ENCODE measurements at places on chromosomes 6 and 20.

- no peak for DNase-seq
Observed at GRCh38 chr6:113697632-113698410, 159.3 kb upstream of the MARCKS start.

DNA sequence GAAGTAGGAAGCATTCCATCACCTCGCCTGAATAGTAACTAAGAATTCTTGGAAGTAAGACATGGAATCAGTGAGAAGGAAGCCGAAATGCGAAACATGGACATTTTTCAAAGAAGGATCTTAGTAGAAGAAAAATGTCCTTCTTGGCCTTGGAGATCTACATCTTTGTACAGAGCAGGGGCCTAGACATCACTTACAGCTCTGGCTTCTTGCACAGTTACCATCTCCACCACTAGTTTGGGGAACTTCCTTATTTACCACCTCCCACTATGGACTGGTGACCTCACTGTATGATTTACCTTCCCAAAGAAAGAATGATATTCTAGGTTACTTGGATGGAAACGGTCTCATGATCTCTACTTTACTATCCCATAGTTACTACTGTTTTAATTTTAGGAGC is 15.7 kb downstream of the CASS4 start:
- no peak for DNase-seq

DNA sequence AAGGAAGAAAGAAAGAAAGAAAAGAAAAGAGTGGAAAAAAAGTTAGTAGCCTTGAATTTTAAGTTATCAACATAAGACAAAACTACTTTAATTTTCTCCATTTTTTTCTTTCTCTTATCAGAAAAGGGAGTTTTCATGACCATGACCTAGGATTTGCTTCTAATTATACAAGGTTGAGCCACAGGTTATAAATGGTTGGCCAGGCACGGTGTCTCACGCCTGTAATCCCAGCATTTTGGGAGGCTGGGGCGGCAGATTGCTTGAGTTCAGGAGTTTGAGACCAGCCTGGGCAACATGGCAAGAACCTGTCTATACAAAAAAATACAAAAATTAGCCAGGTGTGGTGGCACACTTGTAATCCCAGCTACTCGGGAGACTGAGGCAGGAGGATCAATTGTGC is 7.8 kb upstream of the MTRES1 start:
- no peak for DNase-seq

DNA sequence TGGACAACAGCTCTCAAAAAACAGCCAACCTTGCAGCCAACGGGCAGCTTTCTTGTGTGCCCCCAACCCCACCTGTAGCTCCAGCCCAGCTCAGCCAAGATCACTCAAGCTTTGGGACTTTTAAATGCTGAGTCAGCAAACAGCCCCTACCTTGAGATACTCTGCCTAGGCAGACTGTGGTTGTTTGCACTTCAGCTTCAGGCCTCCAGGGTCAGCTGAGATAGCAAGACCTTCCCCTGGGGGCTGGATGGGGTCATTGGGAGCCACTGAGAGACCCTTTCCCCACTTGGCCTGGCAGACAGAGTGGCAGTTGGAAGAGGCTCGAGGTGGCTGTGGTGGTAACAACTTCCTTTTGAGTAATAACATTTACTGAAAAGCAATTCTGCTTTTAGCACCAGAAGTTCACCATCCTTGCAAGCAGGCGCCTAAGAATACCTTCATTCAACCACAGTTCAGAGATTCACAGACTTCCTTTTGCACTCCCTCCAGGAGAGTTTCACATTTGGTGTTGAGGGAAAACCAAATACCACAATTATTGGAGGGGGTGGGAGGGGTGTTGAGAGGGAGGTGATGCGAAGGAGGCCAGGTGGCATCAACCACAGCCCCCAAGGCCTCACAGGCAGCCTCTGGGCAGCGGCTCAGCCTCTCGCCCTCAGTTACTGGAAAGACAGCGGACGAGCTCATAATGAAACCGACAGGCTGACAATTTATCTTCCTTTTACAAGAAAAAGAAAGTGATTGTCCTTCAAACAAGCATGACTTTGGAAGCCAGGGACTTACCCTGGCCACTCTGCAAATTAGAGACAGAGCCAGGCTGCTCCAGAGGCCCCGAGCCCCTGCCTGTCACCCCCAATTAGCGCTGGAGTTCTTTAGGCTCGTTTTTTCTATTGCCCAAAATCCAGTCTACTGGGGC is 148.1 kb downstream of the CEBPB start:
- DNase-seq, result peak; percentile 79

DNA sequence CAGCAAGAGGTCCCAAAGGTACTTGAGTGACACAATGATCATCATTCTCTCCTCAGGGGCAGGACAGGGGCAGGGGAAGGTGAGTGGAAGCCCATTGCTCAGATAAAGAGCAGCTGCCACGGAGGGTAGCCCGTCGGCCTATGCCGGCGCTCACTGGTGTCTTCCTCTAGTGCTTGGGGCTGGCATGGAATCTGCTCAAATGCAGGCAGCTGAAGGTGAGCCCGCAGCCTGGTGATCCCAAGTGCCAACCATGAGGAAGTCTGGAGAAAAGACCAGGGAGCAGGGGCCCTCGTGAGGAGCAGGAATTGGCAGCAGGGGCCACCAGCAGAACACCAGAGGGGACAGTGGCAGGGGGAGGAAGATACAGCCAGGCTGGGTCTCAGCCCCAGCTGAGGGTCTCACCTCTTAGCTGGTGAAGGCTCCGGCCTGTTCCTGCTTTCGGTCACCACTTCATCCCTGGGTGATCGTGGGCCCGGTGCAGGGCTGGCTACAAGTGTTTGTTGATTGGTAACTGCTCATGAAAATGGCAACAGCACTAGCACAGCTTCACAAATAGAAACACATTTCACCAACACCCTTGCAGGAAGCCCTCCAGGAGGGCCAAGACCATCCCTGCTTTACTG is 24.7 kb downstream of the RBCK1 start:
- DNase-seq, result no peak

DNA sequence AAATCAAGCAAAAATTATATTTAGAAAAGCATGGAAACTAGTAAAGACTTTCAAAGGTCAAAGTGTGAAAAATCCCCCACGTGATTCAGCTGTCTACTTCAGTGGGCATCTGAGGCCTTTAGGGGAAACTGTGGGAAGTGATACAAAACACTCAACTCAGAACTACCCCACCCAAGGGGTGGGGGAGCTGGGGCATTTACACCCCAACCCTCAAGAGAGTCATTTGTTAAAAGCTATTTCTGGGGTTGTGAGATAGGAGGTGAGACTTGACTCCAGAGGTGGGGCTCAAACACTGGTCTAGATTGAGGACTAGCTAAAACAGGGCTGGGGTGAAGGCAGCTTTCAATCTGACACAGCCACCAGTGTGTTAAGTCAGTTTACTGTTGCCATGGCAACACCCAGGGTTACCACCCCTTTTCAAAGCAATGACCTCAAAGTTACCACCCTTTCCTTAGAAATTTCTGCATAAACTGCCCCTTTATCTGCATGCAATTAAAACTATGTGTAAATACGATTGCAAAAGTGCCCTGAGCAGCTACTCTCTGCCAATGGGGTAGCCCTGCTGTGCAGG is 9.9 kb upstream of the GTSF1L start:
- no peak for DNase-seq

GRCh38 chr20:42567409-42567808 is 622.3 kb downstream of the PTPRT start:
- no peak for DNase-seq

- no peak for DNase-seq
Observed at GRCh38 chr20:2150660-2151059, 49.0 kb downstream of the STK35 start.

DNA sequence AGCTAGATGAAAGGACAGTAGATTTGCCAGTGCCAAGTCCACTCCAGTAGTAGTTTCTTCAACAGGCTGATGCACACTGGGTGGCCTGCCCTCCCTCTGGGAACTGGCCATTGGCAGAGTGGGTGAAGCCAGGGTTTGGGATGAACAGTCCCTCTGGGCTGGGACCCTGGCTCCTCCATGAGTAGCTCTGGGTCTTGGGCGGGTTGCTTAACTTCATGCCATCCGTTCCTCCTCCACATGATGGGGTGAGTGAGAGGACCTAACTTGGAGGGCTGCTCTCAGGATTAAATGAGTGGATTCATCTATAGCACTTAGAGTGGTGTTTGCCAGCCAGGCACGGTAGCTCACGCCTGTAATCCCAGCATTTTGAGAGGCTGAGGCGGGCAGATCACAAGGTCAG is 47.2 kb downstream of the PLAGL2 start:
- no peak for DNase-seq

- DNase-seq, result no peak
Observed at GRCh38 chr6:158680015-158680414, 30.2 kb downstream of the SYTL3 start.

- no peak for DNase-seq
Observed at GRCh38 chr6:150212778-150213177, 69.9 kb downstream of the PPP1R14C start.

DNA sequence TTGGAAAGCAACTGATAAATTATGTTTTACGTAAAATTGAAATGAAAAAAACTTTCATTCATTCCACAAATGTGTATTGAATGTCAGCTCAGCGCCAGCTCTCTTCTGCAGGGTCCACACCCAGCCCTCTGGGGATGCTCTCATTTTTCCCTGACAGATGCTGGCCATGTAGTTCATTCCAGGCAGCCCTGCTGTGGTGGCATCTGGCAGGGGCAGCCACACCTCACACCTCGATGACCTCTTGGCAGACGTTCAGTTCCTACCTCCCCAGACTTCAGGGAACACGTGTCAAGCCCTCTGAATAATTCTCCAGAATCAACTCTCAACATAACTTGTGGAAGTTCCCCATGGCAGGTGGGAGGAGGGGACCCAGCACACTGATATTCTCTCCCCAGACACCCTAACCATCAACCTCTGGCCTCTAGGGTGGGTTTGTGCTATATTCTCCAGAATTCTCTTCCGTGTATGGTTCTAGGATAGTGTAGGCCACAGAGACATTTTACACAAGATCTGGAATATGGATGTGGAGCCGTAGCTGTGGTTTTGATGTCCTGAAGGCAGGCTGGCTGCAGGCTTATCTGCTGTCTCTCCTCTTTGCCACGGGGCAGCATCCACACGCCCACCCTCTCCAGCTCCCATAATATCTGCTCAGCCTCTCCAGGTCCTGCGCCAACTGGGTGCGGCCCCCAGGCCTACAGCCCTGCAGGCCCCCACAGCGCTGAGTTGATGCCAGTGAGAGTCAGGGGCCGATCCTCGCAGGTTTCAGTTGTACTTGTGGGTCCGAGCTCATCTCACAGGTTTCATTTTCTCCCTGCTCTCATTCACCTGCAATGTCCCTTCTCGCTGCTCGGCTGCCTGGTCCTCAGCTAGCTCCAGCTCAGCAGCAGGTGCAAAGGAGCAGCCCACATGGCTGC is 175.8 kb upstream of the ARID1B start:
- peak; percentile 15 for DNase-seq

- DNase-seq, result no peak
Observed at GRCh38 chr6:133964052-133964451, 11.0 kb downstream of the TBPL1 start.

DNA sequence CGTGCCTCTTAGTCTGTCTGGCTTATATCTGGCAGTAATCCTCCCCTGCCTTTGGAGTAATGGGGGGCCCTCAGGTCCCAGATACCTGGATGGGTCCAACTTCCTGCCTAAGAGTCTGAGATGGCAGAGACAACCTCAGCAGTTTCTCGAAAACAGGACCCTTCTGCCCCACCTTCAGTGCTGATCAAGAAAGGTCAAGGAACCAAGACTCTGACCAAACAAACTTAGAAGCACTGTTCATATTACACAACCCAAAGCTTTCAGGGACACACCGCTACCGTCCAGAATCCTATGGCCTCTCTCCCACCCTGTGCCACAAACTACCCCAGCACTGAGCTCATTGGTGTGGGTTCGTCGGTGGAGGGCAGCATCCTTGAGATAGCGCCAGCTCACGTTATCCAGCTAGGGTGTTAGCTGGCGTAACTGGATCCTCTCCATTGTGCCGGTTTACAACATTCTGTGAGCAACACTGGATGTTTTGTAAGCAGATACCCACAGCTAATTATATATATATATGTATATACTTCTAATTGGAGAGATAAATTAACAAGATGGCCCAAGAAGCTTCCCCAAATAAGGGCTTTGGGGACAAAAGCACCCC is 7.6 kb upstream of the TMC2 start:
- no peak for DNase-seq

GRCh38 chr6:4608361-4609115 is 167.7 kb upstream of the CDYL start:
- DNase-seq, result peak; percentile 63

DNA sequence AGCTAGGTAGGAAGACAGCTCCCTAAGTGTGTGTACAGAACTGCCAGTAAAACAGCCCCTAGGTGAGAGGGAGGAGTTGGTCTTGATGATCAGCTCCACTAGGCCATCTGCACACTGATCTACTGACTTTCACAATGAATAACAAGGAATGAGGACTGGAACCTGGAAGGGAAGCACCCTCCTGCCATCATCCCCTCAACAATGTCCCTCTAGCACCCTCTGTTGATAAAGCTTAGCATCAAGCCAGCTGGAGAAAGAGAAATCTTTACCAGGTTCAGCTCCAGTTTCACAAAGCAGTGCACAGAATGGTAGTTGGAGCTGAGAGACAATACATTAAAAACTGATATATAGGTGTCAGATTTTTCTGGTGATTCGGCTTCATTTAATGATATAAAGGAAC is 57.2 kb upstream of the IRAK1BP1 start:
- peak; percentile 58 for DNase-seq

- DNase-seq, result no peak
Observed at GRCh38 chr20:55200317-55200716, 724.9 kb downstream of the DOK5 start.

GRCh38 chr6:33950472-33950881 is 146.7 kb upstream of the MLN start:
- DNase-seq, result no peak

DNA sequence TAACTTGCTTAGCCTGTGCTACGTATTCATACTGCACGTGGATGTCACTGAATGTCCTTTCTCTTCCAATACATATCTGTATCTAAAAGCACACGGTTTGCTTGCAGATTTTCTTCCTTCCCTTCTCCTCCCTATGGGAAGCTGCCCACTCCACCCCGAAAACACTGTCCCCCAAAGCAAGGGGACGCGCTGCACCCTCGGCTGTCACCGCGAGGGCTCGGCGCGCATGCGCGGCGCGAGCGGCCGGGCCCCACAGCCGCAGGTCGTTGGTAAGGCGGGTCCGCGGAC is 659 bp downstream of the TMX4 start:
- no peak for DNase-seq

- no peak for DNase-seq
Observed at GRCh38 chr6:142965164-142965563, 20.2 kb upstream of the HIVEP2 start.

Data from retina (tissue), 1 donor.